ENCODE measurements at places on chromosomes 1 and 21.

- DNase-seq: no peak
Observed at GRCh38 chr1:201555593-201555945, 16.6 kb downstream of the NAV1 start.

DNA sequence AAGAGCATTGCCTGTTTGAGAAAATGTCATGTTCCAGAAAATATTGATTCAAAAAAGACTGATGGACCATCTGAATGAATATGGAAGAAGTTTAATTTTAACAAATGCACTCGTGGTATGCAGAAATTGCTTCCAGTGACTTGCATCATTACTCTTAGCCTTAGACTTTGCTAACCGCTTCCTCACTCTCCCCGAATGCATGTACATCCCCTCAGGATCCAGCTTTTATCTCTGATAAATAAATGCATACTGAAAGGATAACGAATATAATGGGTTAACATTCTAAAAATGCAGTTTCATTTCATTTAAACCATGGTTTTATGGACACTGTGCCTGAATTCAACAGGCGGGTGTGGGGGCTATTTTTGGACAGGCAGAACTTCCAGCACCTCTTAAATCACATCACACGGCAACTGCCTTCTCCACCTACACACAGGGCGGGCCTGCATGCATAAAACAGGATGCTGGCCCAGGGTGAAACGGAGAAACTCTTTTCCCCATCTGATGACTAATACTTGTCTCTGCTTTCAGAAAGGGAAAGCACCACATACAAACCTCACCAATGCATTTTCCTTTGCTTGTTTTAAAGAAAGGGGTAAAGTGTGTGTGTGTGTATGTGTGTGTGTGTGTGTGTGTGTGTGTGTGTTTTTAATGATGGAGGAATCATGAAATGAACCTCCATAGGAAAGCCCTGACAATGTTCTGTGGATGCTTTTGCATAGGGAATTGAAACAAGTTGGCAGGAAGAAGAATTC is 48.7 kb downstream of the SPAG17 start:
- DNase-seq: no peak

DNA sequence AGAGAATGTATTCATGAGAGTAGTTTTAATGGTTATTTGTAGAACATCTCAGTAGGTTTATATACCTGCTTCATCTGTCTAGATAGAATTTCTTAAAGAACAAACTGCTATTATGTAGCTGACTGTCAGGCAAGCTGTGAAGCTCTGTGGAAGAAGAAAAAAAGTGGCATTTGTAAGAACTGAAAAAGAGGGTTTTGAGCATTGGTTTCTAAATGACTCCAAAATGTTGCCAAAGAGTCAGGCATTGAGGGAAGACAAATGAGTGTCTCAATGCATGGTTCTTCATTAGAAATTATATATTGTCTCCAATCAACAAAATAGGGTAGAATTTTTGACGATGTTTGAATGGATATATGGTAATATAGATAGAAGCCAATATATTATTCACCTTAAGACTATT is 1276.1 kb downstream of the KCNT2 start:
- no peak for DNase-seq

DNA sequence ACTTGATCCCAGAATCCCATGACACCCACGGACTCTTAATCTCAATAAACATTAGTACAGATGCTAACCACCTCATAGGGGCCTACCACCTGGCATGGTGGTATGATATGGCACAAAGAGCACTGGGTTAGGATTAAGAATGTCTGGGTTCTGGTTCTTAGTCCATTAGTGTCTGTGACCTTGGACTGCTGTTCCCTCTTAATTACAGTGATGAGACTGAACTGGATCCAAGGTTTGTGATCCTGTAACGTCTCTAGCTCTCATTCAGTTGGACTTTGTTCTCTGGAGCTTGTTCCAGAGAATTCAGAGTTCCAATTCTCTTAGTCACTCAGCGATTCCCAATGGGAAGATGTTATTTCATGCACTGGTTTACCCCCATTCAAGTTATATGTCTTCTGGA is 23.6 kb upstream of the PIGC start:
- DNase-seq: no peak

GRCh38 chr1:56236688-56237087 is 342.7 kb downstream of the PLPP3 start:
- DNase-seq: no peak

DNA sequence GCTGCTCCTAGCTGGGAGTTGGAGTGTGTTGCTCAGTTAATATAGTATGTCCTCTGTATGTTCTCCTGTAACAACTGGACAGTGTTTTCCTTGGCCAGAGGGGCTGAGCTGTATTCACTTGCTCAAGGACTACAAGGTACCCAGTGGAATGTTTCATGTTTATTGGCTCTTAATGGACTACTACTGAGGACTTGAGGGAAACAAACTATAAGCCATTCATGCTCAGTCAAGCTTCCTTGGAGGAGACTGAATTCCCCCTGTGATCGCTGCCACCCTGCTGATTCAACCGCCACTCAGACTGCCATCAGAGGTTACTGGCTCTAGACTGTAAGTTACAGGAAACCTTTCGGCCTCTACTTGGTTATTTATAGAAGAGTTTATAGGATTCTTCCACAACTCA is 166.6 kb downstream of the ZC3H11B start:
- DNase-seq: no peak

DNA sequence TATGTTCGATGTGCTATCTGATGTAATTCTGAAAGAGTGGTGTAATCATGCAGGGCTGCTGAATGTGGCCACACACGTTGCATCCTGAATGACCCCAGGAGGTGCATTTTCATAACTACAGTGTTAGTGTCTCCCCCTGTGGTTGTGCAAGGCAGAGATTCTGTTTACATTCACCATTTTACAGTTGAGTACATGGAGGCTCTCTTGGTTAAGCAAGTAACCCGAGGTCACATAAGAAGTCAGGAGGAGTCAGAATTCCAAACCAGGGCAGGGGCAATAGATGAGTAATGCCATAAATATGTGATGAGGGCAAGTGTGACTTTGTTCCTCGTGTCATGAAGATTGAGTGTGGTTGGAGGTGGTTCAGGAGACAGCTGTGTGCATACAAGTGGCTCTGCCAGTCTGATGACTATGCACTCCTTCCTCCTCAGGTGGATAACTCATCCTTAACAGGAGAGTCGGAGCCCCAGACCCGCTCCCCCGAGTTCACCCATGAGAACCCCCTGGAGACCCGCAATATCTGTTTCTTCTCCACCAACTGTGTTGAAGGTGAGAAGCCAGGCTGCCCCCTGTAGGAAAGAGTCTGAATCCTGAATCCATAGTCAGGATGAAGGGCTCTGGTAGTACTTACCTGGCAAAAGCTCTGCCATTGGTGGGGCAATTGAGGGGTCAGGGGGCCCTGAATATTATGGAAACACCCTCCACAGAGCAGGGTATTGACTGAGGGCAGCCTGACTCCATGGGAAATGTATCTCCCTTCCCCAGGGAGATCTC is 9.3 kb downstream of the ATP1A2 start:
- DNase-seq: no peak

DNA sequence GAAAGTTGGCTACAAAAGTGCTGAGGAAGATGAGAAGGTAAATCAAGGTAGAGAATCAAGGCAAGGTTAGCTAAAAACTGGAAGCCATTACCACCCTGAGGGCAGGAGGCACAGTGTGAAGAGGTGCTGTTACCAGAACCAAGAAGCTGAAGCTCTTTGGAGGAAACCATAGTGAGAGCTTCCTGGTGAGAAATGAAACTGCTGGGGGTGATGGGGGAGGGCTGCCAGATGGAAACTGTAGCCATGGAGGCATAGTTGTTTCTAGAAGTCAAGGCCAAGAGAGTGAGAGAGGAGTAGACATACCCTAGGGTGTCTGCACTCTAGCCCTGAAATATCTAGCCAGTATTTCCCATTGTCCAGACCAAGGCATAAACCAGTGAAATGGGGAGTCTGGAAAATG is 28.7 kb downstream of the IFI44 start:
- no peak for DNase-seq

- no peak for DNase-seq
Observed at GRCh38 chr1:186762653-186763052, 66.1 kb upstream of the PLA2G4A start.

DNA sequence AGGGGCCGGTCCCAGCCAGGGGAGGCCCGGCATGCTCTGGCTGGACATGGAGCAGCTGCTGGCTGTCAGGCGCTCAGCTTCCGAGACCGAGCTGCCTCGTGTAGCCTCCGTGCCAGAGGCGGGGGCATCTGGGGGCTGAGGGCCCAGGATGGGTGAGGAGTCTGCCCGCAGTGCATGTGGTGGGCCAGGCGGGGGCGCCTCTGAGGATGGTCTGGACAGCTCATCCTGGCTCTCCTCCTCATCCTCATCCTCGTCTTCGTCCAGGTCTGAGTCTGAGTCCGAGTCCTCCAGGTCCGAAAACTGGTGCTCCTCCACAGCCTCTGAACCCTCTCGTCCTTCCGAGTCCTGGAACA is 28.9 kb upstream of the EDN2 start:
- peak; percentile 7 for DNase-seq

DNA sequence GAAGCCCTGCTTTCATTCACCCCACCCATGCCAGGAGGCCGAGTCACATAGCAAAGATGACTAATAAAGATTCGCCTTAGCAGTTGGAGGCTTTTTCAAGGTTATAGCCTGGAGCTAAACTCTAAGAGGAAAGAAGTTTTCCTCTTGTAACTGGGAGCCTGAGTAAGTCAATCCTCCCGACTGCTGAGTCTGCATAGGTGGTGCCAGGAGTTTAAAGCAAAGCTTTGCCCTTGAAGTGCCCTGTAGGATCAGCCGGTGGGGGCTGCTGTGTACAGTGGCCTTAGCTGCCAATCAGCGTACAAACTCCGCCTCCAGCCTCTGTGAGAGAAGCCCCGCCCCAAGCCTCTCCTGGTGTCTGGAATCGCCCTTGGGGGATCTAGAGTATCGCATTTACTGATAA is 147.5 kb upstream of the SPATA6 start:
- no peak for DNase-seq

- no peak for DNase-seq
Observed at GRCh38 chr1:70327306-70328076, 27.0 kb downstream of the ANKRD13C start.

DNA sequence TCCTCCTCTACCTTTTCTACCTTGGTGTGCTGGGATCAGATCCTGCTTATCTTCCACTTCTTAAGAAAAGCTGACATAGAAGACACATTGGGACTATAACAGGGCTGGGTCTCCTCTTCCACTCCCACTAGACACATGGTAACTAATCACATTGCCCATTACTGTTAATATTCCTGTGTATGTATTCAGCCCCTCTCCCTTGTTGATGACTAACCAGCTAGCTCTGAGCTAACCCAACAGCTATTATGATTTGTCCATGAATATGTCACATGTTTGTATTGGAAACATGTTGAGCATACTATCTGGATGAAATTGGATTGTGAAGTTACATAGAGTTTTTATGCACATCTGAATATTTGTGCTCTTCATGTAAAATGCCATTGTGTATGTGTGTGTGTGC is 52.9 kb downstream of the MPZL1 start:
- DNase-seq: no peak

DNA sequence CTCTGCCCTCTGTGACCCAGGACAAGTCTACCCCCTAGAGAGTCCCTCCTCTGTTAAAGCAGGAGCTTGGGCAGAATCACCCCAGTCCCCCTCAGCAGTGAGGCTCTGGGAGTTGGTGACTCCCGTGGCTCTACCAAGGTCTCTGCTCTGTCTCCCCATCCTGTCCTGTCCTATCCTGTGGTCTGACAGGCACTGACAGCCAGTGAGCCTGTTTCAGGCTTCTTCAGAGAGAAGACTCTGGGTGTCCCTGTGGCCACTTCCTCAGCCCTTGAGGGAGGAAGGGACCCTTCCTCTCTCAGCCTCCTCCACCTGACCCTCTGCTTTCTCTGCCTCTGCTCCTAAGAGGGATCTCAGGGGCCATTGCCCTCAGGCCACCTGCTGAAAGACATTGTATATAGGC is 148.7 kb downstream of the FCRL5 start:
- no peak for DNase-seq

DNA sequence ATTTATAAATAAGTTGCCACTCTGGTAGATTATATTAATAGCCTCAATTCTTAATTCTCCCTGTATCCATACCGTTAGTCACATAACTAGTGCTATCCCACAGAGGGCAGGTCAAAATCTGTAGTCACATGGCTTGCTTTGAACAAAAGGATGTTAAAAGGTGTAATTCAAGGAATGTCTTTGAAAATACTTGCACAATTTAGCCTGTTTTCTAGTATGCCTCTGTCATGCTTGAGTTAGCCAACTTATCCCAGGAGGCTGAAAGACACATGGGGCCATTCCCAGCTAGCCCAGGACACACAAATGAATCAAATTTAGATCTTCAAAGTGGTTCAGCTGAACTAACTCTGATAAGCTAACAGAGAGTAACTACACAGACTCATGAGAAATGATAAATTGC is 758.5 kb upstream of the NEGR1 start:
- no peak for DNase-seq

GRCh38 chr21:35645991-35646390 is 414.3 kb downstream of the SETD4 start:
- DNase-seq: no peak

GRCh38 chr1:114341856-114342255 is 169.1 kb downstream of the TRIM33 start:
- DNase-seq: no peak

- no peak for DNase-seq
Observed at GRCh38 chr21:42975886-42976608, 1.7 kb downstream of the PKNOX1 start.

- no peak for DNase-seq
Observed at GRCh38 chr21:44360159-44360558, 6.7 kb downstream of the TRPM2 start.

- no peak for DNase-seq
Observed at GRCh38 chr21:42597487-42598158, 55.8 kb upstream of the PDE9A start.

DNA sequence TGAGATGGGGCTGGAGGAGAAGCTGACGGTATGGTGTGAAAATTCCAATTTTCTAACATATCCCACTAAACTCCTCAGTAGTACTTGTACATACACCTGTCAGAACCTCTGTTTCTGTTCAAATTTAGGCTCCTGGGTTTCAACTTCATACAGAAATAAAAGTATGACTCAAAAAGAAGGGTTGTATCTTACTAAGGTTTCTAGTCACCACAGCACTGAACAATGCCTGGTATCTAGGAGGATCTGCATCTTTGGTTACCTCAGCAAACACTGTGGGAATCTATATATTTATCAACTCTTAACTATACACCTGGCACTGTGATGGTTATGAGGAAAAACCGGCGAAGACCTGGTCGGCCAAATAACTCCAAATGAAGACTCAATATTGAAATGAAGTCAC is 13.8 kb downstream of the RBM34 start:
- no peak for DNase-seq

- no peak for DNase-seq
Observed at GRCh38 chr1:228314658-228315483, 91.8 kb downstream of the TRIM11 start.

DNA sequence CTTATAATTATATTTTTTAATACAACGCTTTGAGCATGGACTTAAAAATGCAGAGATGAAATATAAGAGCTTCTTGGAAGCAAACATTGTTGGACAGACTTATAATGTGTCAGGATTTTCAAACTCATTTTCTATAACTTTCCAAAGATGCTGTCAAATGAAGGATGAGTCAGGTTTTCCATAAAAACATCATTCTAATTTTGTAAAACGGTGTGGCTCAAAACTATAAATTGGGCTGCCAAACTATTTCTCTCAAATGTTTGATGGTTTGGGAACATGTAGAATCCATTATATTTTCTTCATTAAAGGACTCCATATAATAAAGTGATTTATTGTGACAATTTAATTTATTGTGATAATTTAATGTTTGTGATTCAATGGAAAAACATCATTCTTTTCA is 511.2 kb downstream of the USP25 start:
- no peak for DNase-seq
